ENCODE measurements at places on chromosomes 5 and 9.

- no peak for DNase-seq
These were observed 351.9 kb downstream of the NFIB start for GRCh38 chr9:13962006-13962405.

DNA sequence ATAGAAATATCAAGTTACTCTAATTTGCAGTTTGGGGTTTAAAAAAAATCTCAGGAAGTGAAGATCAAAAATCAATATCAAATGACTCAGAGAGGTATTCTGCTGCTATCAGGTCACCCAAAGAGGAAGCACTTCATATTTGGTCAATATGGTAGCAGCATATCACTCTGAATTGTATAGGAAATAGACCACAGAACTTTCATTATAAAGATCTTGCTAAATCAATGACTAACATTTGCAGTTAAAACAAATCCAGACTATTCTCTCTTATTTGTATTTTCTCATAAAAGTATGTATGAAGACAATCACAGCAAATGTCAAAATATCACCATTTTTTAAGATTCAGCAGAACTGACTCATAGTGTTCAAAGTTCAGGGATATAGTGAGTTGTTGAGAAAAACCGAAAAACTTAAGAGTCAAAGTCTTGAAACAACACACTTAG, 105.8 kb upstream of the PCSK1 start:
- DNase-seq = no peak

DNA sequence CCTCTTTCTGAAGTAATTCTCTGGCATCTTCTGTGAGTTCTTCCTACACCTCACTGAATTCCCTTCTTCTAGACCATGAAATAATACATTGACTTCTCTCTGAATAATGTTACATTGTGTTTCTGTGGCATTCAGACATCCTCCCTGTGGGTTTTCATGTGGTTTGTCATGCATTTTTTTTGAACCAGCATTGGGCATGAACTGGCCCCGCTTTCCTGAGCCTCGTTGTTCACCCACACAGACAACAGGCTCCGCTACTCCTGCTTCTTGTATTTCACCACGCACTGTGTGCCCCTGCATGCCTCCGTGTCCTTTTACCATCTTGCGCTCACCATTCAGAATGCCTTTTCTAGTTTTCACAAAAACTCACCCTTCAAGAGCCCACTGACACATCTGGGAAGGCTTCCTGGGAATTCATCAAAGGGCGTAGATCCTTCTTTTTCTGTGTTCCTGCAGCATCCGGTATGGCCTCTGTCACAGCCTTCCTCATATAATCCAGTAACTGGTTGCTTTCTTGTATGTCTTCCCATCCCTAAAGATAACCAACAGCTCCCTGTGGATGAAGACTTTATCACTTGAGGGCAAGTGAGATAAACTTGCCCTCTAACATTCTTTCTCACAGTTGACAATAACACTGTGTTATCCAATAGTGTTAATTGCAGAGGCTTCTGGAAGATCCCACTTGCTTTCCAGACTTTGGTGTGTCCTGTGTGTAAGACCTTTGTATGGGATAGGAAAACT, 51.5 kb upstream of the ADAMTSL1 start:
- DNase-seq = no peak

DNA sequence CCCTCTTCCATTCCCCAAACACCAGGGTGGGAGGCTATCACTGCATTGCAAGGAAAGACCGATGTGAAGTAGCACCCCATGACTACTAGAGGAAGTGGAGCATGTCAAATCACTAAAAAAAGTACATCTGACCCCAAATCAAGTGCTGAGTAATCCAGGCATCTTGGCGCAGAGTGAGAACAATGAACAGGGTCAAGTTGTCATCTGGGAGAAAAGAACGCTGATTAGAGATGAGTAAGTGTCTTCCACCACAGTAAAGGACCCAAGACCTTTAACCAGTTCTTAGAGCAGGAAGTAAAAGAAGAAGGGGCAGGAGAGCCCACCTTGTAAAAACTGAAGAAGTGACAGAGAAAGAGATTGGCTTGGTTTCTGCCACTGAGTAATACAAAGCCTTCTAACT, 75.0 kb upstream of the RAD23B start:
- DNase-seq = no peak

DNA sequence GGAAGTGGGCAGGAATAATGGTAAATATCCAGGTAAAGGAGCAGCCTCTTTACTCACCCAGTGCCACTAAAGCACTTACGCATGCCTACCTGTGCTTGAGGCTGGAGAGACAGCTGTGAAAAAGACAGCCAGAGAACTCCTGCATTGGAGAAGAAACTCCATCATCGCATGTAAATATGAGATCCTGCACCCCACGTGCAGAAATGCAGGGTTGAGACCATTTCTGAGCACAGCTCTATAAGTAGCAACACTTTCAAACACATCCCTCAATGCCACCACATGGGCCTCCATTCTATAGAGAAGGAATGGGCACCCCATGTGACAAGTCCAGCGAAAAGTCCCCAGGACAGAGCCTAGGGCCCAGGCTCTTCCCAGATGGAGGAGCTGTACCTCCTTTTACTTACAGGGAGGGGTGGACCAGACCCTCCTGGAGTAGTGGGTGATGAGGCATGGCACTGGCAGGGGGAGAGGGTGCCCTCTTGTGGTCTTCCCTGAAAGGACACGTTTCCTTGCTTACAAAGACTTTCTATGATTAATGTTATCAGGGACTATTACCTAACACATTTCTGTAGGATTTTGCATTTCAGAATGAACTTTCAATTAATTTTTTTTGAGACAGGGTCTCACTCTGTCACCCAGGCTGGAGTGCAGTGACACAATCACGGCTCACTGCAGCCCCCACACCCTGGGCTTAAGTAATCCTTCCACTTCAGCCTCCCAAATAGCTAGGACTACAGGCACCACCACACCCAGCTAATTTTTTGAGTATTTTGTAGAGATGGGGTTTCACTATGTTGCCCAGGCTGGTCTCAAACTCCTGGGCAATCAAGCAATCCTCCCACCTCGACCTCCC, 55.3 kb upstream of the IL17B start:
- peak; percentile 44 for DNase-seq

- DNase-seq = no peak
These were observed 449.8 kb downstream of the ARHGEF28 start for GRCh38 chr5:74075501-74076484.

DNA sequence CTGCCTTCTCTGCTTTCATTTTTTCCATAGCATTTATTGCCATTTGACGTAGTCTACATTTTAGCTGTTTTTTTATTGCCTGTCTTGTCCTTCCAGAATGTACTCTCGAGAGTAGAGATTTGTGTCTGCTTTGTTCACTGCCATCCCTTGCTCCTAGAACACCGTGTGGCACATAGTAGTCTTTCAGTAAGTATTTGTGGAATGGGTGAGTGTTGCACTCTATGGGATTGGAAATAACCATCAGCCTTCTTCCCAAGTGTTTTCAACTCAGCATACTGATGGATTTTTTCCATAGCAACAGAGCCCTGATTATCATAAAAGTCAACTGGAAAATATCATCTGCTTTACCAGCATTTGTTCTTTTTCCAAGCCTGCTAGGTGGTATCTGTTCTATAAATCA, 462.6 kb downstream of the ENC1 start:
- DNase-seq = no peak

DNA sequence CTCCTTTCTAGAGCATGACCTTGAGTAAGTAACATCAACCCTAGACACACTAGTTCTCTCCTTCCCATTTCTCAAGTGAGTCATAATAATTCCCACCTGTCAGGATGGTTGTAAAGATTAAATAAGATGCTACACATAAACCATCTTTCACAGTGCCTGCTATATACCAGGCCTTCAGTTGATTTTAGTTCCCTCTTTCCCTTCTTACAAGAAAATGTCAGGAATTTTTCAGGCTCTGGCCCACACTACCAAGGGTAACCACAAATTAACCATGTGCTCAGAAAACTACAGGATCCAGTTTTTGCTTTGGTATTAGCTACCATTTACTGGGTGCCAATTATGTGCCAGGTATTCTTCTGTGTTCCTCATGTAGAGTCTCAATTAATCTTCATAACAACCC, 42.7 kb upstream of the RARS1 start:
- no peak for DNase-seq

DNA sequence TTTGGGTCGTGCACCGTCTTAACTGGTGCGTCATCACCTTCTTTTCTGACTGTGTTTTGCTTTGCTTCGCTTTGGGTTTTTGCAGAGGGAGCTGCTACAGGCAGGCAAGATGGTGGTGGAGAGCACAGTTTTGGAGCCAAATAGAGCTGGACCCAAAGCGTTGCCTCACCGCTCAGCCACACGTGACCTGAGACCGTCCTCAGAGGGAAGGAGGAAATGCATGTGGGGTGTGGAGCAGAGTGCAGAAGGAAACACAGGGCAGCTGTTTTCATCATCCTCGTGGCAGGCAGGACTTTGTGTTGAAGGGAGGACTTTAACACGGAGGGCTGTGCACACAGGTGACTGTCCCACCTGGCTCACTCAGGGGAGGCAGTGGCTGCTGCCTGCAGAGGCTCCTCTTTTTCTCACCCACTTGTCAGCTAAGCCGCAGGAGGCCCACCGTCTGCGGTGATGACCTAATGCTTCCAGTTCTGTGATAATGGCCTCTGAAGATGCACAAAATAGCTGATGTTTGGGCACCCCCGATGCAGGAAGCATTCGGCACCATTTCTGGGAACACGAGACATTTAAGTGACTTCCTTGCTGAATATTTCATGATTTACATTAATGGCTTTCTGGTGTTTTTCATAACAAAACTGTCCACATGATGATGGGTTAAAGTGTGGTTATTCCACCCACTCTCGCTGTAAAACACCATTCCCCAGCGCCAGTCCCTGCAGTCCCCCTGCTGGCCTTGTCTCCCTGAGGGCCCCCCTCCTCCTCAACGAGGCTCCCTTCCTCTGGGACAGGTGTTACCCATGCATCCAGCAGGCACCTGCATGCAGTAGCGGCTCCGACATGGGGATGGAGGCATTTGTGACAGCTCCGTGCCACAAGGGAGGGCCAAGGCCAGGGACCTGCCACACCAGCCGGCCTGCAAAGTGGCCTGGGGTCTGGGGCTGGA, 12.4 kb upstream of the UBAC1 start:
- DNase-seq = no peak

DNA sequence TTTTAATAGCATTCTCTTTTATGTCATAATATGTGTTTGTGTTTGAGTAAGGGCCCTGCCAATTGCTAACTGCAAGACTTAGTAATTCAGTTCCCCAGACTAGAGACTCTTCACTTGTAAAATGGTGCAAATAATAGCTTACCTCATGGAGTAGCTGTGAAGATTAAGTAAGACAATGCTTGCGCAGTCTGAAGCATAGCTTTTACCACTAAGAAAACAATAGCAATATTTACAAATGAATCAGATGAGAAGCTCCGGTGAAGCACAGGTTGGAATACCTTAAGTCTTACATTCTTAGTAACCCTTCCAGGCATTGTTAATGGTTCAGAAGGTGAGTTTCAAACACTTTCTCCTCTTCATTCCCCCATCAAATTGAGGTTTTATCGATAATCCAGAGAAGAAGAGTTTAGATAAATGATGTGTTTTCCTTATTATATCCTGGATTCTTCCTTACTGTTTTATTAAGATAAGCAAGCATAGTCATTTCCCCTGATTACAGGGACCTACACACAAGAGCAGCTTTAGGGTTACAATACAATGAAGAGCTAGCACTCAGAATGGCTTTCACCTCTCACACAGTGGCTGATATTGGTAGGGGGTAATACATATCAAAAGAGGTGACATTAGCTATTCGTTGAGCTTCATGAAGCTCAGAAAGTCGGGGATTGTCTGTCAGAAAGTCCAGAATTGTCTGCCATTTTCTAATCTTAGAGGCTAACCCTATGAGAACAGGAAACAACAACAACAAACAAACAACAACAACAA, 96.4 kb upstream of the EDIL3 start:
- no peak for DNase-seq

GRCh38 chr5:27612161-27612560, 573.8 kb upstream of the CDH9 start:
- DNase-seq = no peak

- DNase-seq = peak; percentile 56
These were observed 43.0 kb downstream of the STRBP start for GRCh38 chr9:123225374-123225813.

GRCh38 chr5:124686239-124687004, 60.0 kb downstream of the ZNF608 start:
- DNase-seq = no peak

DNA sequence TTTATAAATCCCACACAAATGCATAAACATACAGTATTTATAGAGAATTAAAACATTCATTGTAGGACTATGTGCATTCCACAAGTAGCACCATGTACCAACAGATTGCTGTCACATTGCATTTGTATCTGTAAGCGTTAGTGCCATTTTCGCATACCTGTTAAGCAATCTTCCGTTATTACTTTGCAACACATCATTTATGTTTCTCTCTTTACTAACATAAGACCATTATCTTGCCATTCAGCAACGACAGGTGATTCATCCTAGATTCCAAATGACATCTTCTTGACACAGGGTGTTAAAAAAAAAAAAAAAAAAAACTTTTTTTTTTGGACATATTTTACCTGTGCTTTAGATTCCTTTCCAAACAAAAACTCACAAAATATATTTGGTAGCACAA, 511.8 kb downstream of the ELAVL2 start:
- DNase-seq = no peak

GRCh38 chr5:17360879-17361278, 137.2 kb upstream of the TAF11L2 start:
- no peak for DNase-seq
